Bronchial epithelial cell (primary cell): ENCODE measurements at places on chromosomes 3 and 15.

GRCh38 chr15:85412956-85413854, 32.8 kb downstream of the AKAP13 start:
- DNase-seq: peak; percentile 97

DNA sequence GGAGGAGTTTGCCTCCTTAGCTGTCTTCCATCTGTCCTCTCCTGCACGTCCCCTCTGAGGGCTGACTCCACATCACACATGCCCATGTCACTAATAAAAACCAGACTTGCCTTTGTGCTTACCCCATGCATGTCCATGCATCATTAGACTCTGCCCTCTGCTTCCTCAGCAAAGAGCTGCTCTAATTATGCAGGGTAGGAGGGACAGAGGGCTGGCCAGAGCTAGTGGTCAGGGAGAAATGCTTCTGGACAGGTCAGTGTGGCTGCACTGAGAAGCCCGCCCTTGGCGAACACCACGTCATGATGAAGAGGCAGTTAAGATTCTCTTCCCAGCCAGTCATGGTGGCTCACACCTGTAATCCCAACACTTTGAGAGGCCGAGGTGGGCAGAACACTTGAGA, 8.9 kb downstream of the CA12 start:
- no peak for DNase-seq

DNA sequence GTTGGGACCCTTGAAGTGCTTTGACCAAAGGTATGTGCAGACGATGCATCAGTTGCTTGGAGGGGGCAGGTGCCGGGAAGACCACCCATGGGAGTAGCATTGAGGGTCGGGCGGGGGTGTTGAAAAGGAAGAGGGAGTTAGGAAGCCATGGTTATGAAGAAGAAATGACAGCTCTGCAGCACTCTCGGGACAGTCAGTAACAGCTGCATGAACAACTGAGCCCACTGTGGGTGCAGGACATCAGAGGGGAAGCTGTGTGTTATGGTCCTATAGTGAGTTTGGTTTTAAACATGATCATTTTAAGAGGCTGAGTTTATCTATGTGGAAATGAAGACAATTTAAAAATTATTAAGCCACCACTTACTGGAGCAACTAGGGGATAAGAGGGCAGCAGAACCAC, 17.6 kb downstream of the ST8SIA2 start:
- no peak for DNase-seq

GRCh38 chr15:46441294-46442062, 806.6 kb downstream of the SQOR start:
- peak; percentile 30 for DNase-seq

DNA sequence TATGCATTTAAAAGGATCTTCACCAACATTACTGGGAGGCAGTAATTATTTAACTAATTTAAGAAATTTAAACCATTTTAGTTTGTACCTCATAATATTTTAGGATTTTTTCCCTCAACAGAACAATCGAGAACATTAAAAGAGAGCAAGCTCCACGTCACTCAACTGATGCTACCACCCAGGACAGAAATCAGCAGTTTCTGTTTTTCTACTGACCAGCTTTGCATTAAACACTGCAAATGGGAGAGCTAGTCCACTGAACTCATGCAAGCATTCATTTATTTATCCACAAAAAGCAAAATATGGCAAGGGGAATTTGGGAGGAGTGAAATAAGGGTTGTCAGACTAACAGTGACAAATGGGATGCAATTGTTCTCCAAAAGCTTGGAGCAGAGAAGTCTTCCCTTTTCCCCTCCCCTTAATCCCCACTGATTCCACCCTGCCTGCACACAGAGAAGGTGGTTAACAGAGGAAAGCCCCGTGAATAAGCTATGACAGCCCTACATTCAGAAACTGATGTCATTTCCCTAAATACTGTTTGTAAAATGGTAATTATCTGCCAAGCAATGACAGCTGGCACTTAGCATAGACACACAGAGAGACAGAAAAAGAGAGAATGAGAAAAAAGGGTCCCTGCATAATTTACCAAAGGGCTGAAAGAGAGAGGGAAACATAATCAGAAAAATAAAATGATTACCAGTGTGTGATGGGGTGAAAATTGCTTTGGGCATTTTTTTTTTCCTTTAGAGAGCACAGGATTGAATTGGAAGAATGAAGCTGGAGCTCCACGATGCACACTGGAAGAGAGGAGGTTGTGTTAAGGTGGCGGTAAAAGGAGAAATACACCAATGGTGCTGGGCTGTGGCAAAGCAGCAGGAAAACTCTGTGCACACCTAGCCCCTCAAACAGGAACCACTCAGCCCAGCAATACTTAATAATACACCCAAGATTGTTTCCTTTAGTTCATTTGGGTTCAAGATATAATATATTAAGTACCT, 777.4 kb downstream of the TUSC7 start:
- no peak for DNase-seq
